Erythroblast (primary cell): ENCODE measurements at places on chromosomes 6 and 20.

DNA sequence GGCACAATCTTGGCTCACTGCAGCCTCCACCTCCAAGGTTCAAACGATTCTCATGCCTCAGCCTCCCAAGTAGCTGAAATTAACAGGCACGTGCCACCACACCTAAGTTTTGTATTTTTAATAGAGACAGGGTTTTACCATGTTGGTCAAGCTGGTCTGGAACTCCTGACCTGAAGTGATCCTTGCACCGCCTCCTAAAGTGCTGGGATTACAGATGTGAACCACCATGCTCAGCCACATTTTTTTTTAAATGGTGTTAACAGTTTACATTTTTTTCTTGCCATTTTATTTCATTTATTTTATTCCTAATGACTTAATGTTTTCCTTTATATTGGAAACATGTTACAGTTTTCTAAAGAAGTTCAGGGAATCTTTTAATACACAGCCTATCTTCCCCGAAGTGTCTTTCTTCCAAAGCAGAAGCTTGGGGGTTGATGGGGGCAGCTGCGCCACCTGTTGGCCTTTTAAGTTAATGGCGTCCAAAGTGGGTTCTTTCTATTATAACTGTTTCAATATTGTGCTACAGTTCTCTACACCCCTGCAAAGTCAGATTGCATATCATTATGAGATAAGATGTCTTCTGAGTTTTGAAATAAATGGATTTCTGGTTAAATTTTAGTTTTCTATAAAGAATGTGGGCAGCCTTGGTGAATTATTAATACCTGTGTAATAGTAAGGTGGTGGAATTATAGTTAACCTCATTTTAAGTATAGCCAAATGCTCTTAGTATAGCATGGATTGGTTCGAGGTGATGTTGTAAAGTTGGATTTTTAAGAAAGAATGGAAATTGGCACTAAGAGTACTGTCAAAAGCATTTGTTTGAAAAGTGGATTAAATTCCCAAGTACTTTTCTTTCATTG, 42.0 kb upstream of the PLCG1 start:
- peak; percentile 87 for DNase-seq

DNA sequence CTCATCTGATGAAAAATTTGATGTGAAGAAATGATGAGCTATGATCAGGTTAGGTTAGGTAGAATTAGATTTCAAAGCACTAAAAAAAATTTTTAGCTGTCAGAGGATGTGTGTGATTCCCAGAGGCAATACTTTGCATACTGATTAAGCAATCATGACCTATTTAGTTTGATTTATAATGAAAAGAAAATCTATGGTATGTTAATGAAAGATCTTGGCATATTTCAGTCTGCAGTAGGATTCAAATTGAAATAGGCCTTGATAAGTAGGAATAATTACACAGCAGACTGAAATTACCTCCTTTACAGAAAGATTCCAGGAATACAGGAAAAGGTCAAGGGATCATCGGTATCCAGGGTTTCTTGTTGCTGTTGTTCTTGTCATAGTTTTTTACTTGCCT, 69.3 kb downstream of the HDDC2 start:
- no peak for DNase-seq

GRCh38 chr20:32650401-32650944, 23.3 kb downstream of the C20orf203 start:
- peak; percentile 57 for DNase-seq

DNA sequence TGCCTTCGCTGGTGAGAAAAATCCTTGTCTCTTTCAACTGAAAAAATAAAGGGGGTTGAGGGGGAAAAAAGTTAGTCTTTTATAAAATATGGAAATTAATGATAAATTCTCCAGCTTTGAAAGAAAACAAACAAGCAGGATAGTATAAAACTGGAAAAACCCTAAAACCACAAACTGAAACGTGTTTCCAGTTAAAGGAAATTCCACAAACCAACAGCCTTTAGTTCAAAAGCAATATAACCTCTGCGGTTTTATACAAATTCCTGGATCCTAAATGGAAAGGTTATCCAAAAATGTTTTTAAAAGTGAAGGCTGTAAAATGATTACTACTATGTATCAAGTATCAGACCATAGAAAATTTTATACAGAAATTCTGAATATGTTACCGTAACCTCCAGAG, 55.6 kb downstream of the BMP5 start:
- DNase-seq = no peak

- no peak for DNase-seq
Measured at GRCh38 chr6:63236398-63236817, 25.1 kb downstream of the FKBP1C start.

GRCh38 chr6:150445486-150445885, 76.7 kb downstream of the IYD start:
- no peak for DNase-seq

GRCh38 chr6:99016355-99016754, 68.6 kb upstream of the FBXL4 start:
- no peak for DNase-seq

DNA sequence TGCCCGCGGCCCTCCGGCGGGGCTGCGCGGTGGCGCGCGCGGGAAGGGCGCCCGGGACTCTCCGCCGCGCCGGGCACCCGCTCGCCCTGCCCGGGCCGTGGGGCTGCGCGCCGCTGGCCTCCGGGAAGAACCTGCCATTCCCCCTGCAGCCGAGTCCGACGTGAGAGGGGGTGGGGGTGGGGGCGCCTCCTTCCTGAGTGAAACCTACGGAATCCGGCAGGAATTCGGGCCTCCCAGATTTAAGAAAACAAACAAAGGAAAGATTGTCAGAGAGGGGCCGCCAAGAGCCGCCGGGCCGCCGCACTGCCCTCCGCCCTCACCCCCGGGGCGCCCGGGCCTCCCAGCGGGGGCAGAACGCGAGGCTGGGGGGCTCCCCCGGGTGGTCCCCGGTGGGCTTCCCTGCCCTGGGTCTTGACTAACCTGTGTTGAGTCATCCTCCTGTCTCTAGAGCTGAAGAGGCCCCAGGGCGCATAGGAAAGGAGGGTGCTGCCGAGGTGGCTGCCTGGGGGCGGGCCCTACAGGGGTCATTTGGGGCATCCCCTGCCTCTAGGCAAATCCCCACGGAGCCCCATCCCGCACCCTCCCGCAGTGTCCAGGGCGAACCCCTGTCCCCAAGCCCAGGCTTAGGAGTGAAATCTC, 42.2 kb upstream of the FOXP4 start:
- no peak for DNase-seq

GRCh38 chr6:17361013-17361412, 32.4 kb upstream of the CAP2 start:
- no peak for DNase-seq
